ENCODE measurements at places on chromosomes 3 and 15. TPM values are rescaled to one million over a fixed set of nuclear protein-coding genes. Genes with fewer than 3 reads are reported as not detected.

Gene ADAMTS17
- 0.40 TPM for total RNA-seq

Gene SLITRK3
- not detected for total RNA-seq

Gene PRSS50
- total RNA-seq, result not detected

Gene CCR3
- not detected for total RNA-seq

Gene HCN4
- total RNA-seq, result not detected

Gene SMAD6
- total RNA-seq, result 22.0 TPM

Gene NOP10
- total RNA-seq, result 280 TPM

Gene RPL14
- total RNA-seq, result 613 TPM

Gene UACA
- 122 TPM for total RNA-seq

Gene METTL6
- 38.2 TPM for total RNA-seq

Gene LRRC15
- not detected for total RNA-seq

Gene MIX23
- 42.3 TPM for total RNA-seq

Measured in thoracic aorta endothelial cell (primary cell).